Peyer's patch (tissue), 4 donors: ENCODE measurements at places on chromosomes 4 and X. TPM values are rescaled to one million over a fixed set of nuclear protein-coding genes. Genes with fewer than 3 reads are reported as not detected.

The TKTL1 gene
- total RNA-seq: not detected

The TMPRSS11B gene
- total RNA-seq: not detected

The PIM2 gene
- total RNA-seq: 24.8 TPM

The GYG2 gene
- total RNA-seq: 2.4 TPM

The HHIP gene
- 3.0 TPM for total RNA-seq

The FAM90A26 gene
- not detected for total RNA-seq

The NAP1L5 gene
- not detected for total RNA-seq

The GAGE13 gene
- total RNA-seq: not detected

The EVC gene
- 1.6 TPM for total RNA-seq

The ABCB7 gene
- 70.1 TPM for total RNA-seq

The INTU gene
- total RNA-seq: 1.6 TPM

The BTK gene
- total RNA-seq: 1.4 TPM

The CXCL3 gene
- 1.7 TPM for total RNA-seq

The SH2D1A gene
- not detected for total RNA-seq

The ATP1B4 gene
- not detected for total RNA-seq

The GCNA gene
- 3.2 TPM for total RNA-seq

The HAND2 gene
- total RNA-seq: 4.9 TPM

The GATA1 gene
- not detected for total RNA-seq

The ARHGEF6 gene
- 5.6 TPM for total RNA-seq

The NMU gene
- not detected for total RNA-seq

The SOX3 gene
- not detected for total RNA-seq

The FGFR3 gene
- 45.4 TPM for total RNA-seq

The SPOCK3 gene
- not detected for total RNA-seq

The SPACA5 gene
- total RNA-seq: not detected

The NLGN3 gene
- not detected for total RNA-seq

The ZNF157 gene
- total RNA-seq: not detected

The SERTM2 gene
- 0.18 TPM for total RNA-seq

The CNGA1 gene
- 9.8 TPM for total RNA-seq

The ART3 gene
- not detected for total RNA-seq

The TEX11 gene
- not detected for total RNA-seq

The TKTL2 gene
- not detected for total RNA-seq

The TRAM1L1 gene
- total RNA-seq: not detected

The ANK2 gene
- 27.1 TPM for total RNA-seq

The LANCL3 gene
- not detected for total RNA-seq

The PNPLA4 gene
- total RNA-seq: 6.4 TPM

The HCFC1 gene
- 59.3 TPM for total RNA-seq
